Stimulated activated CD8-positive, alpha-beta memory T cell treated with anti-CD3 and anti-CD28 coated beads, Interleukin-4, amount 100 ng/mL, for 24 hours (primary cell): ENCODE measurements at places on chromosomes 6 and 20.

GRCh38 chr20:21394551-21394950 is 2.8 kb downstream of the NKX2-4 start:
- no peak for DNase-seq

GRCh38 chr20:22582386-22582963 is 1.9 kb downstream of the FOXA2 start:
- DNase-seq, result no peak

DNA sequence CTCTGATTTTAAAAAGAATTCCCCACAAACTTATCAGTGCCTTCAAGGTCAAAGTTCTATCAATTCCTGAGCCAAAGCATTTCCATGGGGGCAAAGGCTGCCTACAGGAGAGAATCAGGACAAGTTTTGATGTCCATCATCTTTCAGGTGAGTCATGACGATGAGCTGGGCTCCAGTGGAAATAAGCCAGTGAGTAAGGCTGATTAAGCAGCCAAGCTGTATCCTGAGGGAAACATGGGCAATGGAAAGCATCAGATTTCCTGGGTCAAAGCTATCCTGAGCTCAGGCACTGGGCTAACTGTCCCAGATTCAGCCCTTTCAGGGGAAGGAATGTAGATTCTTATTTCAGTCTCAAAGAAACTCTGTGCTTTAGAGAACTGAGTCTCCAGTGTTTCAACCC is 377.4 kb downstream of the CD109 start:
- no peak for DNase-seq

- DNase-seq, result no peak
Measured at GRCh38 chr6:25537349-25538018, 114.5 kb upstream of the SCGN start.

- no peak for DNase-seq
Measured at GRCh38 chr6:3749977-3750316, 1.6 kb downstream of the PXDC1 start.

DNA sequence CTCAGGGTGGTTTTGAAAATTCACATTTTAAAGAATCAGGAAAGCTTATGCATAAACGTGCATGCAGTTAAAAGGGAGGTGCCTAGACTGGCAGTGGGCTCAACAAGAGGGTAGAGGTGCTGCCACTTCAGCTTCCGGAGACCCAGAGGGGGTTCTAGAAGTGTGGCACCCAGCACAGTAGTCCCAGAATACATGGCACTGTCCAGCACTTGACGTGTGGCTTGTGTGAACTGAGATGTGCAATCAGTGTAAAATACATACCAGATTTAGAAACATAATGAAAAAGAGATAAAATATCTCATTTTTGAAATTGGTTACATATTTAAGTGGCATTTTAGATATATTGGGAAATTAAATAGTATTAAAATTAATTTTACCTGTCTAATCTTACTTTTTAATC is 89.3 kb downstream of the RIN2 start:
- DNase-seq, result no peak

DNA sequence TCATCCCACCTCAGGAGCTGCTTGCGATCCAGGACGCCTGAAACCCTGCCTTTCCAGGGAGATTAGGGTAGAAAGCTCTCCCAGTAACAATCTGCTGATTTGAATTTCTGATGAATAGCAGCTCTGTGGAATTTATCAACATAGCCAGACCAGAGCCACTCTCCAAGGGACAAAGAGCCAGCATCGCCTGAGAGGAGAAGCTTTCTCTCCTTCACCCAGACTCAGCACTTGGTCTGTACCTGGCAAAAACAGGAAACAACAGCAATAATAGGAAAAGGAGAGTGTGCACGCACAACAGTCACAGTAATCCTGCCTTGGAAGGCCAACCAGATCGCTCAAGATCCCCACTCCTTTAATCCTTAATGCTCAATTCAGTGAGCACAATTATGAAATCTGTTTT is 22.3 kb upstream of the ROS1 start:
- DNase-seq, result no peak

DNA sequence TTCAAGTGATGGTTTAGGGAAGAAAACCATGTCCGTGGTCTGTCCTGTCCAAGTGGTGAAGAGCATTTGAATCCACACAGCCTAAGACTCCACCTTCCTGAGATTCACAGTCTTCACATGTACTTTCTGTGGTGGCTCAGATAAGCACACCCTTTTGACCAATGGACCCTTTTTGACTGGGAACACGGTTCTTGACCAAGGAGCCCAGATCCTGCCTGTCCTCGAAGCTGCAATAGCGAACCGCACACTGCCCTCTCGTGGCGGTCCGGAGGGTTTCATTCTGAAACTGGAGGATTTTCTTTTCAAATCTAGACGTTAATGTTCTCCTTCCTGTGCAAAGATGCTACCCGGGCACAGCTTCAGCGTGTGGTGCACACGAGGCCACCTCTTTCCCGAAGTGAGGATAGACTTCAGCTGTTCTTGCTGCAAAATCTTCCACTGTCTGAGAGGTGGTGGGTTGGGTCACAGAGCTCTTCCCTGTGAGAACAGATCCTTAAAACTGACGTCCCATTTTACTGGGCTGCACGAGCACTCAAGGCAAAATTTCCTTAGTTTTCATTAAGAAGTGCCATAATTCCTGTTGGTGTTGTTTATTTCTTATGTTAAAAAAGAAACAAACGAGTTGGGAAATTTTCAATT is 90.5 kb downstream of the SYNJ2 start:
- peak; percentile 53 for DNase-seq

- DNase-seq, result peak; percentile 35
Measured at GRCh38 chr6:39865011-39865888, 69.0 kb downstream of the MOCS1 start.

GRCh38 chr6:146026873-146027272 is 2.0 kb upstream of the GRM1 start:
- DNase-seq, result no peak

DNA sequence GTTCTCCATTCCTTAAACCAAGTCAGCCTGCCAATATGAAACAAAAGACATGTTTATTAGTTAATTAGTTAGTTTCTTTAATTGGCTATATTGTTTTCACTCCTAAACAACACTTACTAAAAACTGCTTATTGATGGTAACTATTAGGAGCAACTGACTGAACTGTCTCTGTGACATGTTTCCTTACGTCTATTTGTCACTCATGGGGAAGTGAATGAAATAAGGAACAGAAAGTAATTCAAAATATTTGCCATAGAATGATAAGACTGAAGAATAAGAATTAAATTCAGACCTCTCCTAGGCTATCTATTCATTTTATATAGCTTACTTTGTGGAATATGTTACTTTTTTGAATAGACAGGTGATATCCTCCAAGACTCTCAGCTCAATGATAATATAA is 217.2 kb downstream of the LAMA2 start:
- DNase-seq, result no peak

DNA sequence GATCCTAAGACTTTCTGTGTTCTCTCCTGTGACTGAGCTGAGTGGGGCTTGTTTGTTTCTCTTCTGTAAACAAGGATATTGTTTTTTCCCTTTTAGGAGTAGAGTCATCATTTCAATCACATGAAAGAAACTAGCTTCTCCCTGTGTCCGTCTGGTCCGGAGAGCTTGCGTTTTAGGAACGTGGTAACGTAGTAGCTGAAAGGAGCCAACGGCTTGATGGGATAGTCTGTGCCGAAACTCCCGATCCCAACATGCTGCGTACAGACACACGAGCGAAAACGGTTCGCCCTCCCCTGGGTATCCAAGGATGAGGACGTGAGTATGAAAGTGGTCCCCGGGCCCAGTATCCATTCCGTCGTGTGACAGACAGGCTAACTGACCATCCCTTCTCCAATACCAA is 146.5 kb downstream of the ZMYND8 start:
- no peak for DNase-seq

GRCh38 chr6:159620947-159621346 is 72.1 kb downstream of the SOD2 start:
- DNase-seq, result no peak
